ENCODE measurements at places on chromosomes 3 and 15. TPM values are rescaled to one million over a fixed set of nuclear protein-coding genes. Genes with fewer than 3 reads are reported as not detected.
A peak's percentile ranks its signal among the peaks of the same experiment; 100 is the strongest.

Gene ASB14
- polyA plus RNA-seq, result not detected

Gene MAP6D1
- polyA plus RNA-seq, result 2.6 TPM

Gene NPAP1
- not detected for polyA plus RNA-seq

Gene PLA2G4B
- polyA plus RNA-seq, result 5.3 TPM

Gene CHRFAM7A
- 0.53 TPM for polyA plus RNA-seq

Gene MBNL1
- 65.1 TPM for polyA plus RNA-seq

Gene CAMK2N2
- 2.2 TPM for polyA plus RNA-seq

Gene RASGRF1
- 0.10 TPM for polyA plus RNA-seq

Gene ACKR2
- 0.10 TPM for polyA plus RNA-seq

Gene TPRG1
- polyA plus RNA-seq, result 1.8 TPM

DNA sequence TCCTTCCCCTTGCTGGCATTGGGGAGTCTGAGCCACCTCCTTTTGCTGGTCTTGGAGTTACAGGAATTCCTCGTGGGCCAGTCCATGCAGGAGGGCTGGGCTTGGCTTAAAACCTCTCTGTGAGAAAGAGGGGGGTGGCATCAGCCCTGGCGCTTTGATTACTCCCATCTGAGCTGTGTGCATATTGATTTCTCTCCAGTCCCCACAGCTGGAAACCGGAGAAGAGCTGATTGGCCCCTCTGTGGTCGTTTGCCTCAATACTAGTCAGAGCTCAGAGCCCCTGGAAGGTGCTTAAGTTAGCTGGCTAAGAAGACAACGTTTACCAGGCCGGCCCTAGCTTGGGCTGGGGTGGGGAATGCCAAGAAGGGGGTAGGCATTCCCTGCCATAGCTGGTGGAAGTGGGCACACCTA, 4.0 kb upstream of the RASGRF1 start:
- no peak for DNase-seq

- DNase-seq, result no peak
Measured at GRCh38 chr15:76344893-76345582, 8.5 kb downstream of the ISL2 start.

DNA sequence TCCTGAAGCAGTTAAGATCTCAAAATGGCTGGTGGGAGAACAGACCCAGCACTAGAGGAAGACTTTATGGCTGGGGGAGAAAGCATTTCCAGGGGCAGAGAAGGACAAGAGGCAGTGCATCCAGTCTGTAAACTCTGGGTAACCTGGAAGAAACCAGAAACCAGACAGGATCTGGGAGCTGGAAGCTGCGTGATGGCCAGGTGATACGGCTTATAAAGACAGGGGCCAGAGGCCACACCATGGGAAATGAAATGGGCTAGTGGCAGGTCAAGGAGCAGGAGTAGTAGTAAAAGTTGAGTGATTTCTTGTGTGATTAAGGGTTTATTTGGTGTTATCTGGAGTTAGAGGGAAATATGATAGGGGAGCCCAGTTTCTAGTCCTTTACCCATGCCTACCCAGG, 144.7 kb upstream of the ARRDC4 start:
- DNase-seq, result no peak

GRCh38 chr3:48435774-48436476, 4.0 kb downstream of the CCDC51 start:
- DNase-seq, result peak; percentile 86

- no peak for DNase-seq
Measured at GRCh38 chr3:4583416-4583815, 90.3 kb downstream of the ITPR1 start.

DNA sequence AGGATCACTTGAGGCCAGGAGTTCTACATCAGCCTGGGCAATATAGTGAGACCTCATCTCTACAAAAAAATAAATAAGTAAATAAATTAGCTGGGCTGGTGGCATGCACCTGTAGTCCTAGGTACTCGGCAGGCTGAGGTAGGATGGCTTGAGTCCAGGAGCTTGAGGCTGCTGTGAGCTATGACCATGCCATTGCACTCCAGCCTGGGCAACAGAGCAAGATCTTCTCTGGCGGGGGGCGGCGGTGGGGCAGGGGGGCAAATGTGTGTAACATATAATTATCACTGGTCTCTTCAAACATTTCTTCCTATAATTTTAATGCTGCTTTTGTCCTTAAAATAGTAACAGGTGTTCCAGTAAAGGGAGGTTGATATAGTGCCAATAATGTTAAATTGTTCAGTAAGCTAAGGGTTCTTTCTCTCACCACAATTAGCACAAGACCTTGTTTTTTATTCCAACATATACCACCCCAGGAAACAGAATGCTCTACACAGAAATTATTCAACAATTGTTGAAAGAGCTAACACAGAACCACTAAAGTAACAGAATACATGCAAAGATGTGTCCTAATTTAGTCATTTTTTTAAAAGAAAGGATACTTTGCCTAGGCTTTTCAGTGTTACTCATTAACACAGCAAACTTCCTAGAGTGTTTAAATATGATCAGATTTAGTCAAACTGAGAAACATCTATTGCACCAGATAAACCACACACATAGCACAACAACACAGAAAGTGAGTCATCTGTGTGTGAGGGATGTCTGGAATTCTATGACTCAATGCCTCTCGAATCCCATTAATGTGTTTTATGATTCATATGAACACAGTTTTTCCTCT, 29.1 kb downstream of the ANKRD28 start:
- no peak for DNase-seq

DNA sequence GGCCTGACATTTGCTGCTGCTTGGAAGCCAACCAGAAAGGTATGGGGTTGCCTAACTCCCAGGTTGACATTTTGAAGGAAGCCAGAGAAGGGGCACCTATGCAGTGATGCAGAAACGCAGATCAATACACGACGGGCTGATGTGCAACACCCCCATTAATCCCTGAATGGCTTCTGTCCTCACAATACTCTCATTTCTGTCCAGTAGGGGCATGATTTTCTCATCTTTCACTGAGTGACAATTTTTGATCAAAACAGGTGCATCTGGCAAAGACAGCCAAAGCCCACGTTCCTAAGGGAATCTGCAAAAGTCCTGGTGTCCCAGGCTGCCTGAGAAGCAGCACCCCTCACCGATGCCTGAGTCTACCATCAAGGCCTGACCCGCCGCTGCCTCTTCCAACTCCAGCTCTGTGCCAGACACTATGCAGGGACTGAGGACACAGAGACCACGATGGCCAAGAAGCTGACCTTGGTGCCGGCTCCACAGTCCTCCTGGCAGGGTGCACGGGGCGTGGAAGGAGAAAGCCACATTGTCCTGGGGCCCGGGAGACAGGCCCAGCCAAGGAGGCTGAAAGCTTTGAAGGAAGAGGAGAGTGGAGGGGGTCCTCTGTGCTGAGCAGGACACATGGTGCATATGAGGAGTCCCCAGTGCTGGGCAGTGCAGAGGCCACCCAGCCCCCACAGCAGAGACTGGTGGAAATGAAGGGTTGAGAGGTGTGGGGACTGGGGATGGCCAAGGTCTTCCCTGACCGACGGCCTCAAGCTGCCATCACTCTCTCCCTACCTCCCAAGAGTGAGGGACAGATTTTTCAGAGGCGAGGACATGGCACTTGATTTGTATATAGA, 159.6 kb downstream of the NUP210 start:
- no peak for DNase-seq

- DNase-seq, result peak; percentile 79
Measured at GRCh38 chr15:98518823-98519561, 129.3 kb upstream of the IGF1R start.

DNA sequence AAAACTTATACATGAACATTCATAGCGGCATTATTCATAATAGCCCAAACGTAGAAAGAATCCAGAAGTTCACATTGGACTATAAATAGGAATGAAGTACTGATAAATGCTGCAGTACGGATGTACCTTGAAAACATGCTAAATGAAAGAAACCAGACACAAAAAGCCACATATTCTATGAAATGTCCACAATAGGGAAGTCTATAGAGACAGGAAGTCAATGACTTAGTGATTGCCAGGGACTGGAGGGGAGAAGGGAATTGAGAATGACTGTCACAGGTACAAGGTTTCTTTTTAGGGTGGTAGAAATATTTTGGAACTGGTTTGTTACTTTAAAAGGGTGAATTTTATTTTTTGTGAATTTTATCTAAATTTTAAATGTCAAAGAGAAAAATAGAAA, 71.4 kb upstream of the SKOR1 start:
- DNase-seq, result no peak

DNA sequence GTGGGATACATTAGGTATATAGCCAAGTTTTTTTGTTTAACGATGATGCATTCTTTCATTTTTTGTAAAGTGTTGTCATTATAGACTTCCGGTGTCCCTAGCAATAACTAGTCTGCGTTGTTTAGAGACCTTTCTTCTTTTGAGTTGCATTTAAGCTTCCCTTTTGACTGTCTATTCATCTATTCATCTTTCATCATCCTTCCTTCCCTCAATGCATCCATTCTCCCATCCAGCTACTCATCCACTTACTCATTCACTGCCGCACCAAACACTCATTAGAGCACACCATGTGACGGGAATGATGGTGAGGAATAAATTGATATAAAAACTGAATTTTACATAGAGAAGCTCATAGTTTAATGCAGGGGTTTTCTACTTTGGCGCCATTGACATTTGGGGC, 32.9 kb downstream of the OR4F15 start:
- no peak for DNase-seq

DNA sequence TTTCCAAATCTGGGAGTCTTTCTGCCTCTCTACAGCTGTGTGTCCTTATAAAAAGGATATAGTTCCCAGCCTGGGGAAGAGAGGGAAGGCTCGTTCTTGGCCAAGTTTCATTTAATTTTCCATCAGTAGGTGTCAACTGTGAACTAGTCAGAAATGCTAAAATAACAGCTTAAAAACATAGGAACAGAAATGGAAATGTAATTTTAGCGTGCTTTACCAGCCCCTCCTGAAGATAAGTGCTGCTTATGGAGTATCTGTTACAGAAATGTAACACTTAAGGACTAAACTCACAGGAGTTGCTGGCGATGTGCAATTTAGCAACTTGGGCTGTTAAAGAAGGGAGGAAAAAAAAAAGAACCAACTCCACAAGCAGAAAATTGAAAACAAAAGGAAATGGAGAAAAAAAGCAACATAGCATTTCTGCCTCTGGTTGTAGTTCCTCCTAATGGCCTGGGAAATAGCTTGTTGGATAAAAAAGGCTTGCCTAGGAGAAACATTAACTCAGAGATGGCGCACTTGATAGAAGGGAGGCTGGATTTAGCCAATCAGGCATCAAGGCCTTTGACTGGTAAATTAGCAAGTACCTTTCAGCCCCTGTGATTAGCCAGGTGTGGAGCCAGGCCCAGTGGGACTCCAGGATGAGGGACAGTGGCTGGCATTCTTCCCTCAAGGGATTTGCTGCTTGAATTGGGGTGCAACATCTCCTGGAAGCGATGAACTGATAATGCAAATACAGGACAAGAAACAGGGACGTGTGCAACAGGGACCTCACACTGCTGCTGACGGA, 84.3 kb downstream of the RPLP1 start:
- DNase-seq, result no peak

DNA sequence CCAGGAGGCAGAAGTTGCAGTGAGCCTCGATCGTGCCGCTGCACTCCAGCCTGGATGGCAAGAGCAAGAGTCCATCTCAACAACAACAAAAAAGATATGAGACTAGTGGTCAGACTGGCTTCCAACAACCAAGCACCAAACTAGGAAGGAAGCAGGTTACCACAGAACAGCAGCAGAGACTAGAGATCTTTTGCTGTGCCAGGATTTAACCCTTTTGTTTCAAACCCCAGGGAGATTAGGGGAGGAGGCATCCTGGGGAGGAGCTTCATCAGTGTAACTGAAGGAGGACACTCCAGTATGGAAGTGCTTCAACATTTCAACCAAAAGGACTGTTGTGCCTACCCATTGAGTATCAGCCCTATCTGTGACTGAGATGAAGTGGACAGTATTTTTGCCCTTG, 240.3 kb downstream of the ZIC1 start:
- DNase-seq, result no peak

DNA sequence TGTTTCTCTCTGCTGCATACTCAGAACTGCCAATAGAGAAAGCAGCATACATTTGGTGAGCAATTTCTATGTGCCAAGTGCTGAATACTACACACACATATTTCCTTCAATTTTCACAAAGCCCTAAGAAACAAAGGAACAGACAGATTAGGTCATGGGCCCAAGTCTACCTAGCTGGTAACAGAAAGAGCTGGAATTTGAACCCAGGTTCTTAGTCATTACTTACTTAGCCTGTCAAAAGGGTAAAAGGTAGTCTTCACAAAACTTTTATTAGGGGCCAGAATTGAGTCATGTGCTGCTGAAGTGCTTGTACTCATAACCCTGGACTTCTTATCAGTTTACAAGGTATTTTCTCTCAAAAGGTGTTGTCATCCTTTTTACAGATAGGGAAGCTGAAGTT, 10.4 kb upstream of the ABHD17C start:
- DNase-seq, result no peak

DNA sequence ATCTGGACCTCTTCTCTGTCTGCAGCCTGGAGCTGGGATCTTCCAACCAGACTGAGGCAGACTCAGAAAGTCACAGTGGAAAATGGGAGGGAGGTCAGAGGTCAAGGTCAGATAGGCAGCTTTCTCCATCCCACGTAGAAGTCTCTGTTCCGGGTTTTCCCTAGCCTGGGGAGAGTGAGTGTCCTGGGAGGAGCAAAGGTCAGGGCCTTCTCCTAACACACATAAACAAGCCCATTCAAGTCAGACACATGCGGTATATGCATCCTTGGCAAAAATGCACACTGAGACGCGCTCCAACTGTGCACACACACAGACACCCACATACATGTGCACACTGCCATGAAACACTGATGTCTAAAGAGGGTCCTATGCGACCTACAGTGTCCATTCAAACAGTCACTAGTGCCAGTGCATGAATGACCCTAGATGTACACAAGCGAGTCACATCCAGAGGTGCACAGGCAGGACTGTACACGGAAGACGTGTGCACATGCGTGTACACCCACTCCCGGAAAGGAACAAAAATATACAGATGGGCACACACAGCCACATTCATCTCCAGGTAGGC, 681 bp downstream of the TWF2 start:
- DNase-seq, result no peak

GRCh38 chr3:136602818-136603217, 149.4 kb downstream of the STAG1 start:
- DNase-seq, result no peak

DNA sequence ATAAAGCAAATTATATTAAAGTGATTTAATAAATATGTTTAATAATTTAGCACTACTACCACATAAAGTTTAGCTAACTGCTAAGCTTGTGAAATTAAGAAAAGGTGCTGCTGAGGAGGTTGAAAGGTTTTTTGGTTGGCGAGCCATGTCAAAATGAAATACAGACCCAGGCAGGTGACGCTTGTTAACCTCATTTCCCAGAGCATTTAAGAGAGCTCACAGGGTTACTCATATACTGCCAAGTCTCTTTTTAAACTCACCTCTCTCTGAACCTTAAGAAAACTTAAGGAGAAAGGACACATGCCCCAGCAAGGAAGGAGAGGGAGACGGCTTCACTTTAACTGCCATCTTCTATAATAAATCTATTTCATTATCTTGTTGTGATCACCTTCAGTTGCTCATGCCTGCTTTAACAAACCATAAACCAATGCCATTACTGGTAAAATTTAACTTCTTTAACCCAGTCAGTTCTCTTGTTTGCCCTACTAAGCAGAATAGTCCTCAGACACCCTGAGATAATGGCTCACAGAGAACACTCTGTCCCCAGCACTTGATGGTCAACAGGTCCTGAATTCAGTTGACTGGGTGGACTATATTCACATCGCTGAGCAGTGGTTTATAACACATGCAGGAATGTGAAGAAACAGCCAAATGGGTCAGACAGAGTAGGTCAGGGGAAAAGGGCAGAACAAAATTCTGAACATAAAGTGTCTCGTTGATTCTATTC, 540.1 kb downstream of the UNC13C start:
- DNase-seq, result no peak

GRCh38 chr15:66595931-66596545, 30.2 kb upstream of the LCTL start:
- no peak for DNase-seq

Measured in SK-N-SH (cell line).